ENCODE measurements at places on chromosomes 6 and 20.

- DNase-seq: no peak
These were observed 56.3 kb upstream of the OLIG3 start for GRCh38 chr6:137550535-137550934.

DNA sequence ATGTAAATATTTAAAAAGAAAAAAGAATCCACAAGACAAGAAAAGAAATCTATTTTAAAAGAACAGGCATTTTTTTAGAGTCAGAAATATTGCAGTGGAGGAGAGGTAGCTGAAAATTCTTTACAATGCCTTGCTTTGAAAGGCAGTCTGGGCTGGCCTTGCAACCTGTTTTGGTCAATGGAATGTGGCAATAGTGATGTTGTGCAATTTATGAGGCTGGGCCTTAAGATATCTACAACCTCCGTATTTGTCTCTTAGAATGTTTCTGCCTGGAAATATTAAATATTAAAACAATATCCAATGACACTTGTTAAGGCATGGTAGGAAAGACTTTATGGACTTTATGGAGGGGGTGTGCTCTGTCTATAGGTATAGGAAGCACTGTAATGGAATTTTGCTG is 14.8 kb upstream of the SCGN start:
- no peak for DNase-seq

DNA sequence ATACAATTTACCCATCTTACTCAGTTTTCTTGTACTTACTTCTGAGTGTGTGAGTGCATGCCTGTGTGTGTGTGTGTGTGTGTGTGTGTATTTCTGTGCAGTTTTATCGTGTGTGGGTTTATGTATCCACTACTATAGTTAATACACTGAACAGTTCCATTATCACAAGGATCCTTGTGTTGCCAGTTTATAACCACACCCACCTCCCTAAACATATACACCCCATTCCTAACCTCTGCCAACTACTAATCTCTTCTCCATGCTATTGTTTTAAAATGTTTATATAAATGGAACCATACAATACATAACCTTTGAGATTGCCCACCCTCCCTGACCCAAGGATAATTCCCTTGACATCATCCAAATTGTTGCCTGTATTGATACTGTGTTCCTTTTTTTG is 18.7 kb downstream of the POFUT1 start:
- no peak for DNase-seq

GRCh38 chr20:25015986-25016385 is 23.4 kb upstream of the APMAP start:
- no peak for DNase-seq

GRCh38 chr6:104908031-104908887 is 48.5 kb upstream of the HACE1 start:
- DNase-seq: no peak

- no peak for DNase-seq
These were observed 747.8 kb downstream of the PTPRT start for GRCh38 chr20:42441864-42442331.

- no peak for DNase-seq
These were observed 49.4 kb upstream of the NOX3 start for GRCh38 chr6:155504848-155505607.

DNA sequence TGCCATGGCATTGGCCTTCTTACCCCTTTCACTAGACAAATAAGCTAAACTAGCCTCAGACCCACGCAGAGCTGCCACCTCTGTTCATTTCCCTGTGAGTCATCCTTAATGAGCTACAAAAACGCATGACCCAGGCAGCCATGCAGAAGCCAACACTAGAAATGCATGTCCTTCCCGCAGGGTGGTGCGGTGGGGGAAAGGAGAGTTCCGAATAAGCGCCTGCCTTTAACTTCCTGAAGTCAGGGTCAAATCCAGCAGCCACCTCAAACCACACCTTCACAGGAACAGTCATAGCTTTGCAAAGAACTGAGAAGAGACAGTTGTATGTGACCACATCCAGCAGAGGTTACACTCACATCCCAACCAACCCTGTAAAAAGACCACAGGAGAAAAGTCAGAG is 40.4 kb downstream of the IRF4 start:
- no peak for DNase-seq

DNA sequence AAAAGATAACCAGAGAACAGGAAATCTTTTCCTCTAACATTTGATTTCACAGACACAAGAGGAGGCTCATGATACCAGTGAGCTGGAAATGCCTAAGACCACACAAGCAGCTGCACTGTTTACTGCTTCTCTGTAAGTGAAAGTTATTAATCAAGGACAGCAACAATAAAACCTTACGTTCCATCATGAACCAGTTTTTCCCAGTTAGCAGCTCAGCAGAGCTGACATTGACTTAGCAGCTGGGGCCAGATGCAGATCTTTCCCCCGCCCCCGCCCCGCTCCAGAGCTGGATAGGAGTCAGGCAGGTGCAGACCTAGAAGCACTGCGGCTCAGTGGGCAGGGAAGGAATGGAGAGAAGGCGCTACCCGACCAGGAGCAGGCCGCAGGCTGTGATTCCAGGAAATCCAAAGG is 275.2 kb downstream of the GMDS start:
- no peak for DNase-seq

DNA sequence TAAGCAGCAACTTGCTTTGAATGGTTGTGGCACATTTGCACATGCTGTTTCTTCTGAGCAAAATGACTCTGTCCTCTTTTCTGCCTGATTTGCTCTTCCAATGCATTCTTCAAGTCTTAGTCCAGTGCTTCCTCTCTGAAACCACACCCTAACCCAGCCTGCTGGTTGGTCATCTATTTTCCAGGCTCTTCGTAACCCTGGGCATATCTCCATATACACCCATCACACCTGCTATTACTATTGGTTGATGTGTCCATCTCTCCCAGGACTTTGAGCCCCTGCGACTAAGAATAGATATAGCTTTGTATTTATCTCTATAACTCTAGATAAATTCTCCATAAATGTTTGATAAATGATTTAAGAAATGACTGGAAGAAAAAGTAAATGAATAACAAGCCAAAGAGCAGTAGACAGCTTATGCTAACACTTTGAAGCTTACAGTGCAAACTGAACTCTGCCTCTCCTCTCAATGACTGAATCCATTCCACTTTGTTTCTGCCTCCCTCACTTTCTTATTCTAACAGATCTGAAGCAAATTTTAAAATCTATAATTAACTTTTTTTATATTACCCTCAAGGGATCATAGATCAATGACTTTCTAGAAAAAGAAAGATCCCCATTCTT is 59.7 kb upstream of the NT5E start:
- DNase-seq: no peak

GRCh38 chr20:7291323-7291943 is 523.9 kb downstream of the BMP2 start:
- no peak for DNase-seq

DNA sequence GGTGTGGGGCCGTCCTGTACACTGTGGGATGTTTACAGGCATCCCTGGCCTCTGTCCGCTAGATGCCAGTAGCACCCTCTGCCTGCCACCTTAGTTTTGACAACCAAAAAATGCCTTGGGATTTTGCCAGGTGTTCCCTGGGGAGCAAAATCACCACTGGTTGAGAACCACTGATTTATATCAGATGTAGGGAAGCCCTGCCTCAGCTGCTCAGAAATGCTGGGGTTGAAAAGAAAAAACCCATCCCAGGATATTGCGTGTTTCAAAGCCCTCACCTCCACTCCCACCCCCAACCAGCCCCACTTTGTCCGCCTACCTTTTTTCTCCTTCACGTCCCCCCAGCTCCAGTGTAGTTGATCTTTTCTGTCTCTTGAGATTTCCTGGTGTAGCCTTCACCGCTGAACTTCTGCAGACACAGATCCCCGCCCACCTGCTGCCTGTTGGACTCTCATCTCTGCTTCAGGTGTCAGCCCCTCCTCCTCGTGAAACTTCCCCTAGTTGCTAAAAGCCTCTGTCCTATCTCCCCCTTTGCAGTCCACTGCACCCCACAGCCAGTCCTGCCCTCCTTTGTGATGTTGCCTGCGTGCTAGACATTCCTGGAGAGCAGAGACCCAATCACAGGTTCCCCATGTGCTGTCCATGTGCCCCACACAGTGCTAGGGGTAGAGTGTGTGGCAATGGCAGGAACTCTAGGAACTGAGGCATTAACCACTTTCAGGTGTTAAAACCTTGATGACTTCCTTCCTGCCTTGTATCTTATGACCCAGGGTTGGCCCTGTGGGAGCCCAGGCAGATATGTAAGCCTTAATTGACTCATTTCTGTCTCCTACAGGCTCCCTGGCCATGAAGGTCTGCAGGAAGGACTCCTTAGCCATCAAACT is 98.9 kb downstream of the TBC1D7 start:
- peak; percentile 36 for DNase-seq

DNA sequence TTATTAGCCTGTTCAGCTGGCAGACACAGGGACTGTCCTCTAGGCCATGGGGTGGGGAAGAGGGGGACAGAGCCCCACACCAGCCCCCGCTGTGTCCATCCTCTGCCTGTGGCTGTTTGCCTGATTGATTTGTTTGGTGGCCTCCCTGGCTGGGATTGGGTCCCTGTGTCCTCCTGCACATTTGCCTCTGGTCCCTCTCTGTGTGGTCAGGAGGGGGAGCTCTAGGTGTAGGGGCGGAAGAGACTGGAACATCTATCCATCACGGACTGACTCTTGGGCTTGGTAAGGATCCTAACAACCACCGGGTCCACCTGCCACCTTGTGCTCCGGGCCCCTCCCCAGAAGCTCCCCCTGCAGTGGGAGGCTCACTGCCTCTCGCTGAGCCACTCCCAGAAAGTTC is 38.4 kb upstream of the CCDC167 start:
- no peak for DNase-seq

DNA sequence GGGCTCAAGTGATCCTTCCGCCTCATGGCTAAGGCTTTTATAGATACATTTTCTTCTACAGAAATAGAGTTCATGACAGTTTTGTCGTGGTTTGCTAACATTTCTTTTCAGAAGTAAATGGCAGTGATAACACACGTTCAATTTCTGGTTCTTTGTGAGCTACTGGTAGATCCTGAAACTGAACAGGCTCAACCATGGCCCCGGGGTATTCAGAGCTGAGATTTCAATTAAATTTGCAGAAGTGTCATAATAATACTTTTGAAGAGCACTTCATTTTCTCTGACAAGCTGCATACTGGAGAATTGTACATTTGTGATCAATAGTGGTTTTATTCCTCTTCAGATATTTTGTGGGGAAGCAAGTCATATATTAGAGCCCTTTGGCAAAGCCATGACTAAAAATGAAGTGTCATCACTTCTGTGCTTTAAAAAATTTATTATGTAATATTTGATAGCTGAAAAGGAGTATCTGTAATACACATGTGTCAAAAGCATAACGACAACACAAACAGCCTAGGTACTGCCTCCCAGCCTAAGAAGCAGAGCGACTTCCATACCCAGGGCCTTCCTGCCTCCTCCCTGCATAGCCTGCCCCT is 84.3 kb upstream of the SCP2D1 start:
- no peak for DNase-seq

GRCh38 chr6:146028252-146028795 is 538 bp upstream of the GRM1 start:
- DNase-seq: peak; percentile 5

GRCh38 chr6:138571585-138572166 is 72.4 kb upstream of the NHSL1 start:
- DNase-seq: no peak

DNA sequence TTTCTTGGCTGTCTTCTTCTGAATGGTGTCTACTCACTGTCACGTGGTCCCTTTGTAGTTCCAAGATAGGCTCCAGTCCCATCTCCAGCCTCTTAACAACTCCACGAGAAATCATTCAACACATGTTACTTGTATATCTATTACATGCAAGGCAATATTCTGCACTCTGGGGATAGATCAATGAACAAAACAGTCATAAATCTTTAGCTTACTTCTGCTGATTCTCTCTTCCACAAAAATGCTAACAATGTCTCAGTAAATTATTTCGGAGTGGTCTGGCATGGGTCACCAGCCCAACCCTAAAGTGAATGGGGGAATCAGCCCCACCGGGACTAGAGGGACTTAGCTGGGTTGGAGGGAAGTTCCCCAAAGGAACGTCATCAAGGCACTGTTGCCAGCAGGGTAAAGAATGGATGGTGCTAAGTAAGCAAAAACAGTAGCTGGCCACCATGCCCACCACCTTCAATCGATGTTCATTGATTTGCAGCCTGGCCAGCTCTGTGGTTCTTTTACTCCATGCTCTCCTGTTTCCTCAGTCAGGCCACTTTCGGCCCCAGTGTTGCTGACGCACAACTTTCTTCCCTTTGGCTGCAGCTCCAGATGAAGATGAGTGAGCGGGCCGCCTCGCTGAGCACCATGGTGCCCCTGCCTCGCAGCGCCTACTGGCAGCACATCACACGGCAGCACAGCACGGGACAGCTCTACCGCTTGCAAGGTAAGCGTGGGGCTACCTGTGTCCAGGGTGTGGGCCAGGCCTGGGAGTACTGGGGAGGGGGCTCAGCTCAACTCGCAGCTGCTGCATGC is 167.7 kb downstream of the DOK5 start:
- no peak for DNase-seq

DNA sequence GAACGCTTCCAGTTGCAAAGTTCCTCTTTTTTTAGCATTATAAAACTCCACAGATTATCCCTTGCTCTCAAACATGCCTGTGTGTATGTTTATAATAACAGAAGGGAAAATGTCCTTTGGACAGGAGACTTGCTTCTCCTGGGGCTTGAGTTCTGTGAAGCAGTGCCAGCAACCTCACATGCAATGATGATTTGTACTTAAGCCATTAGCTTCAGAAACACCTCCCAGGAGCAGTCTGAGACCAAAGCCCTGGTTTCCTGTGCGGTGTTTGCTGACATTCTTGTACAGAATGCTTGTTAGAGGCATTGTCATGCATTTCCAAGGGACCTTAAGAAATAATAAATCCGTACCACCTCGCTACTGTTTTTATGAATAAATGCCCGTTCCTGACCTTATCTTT is 752.8 kb downstream of the CBLN4 start:
- DNase-seq: no peak

DNA sequence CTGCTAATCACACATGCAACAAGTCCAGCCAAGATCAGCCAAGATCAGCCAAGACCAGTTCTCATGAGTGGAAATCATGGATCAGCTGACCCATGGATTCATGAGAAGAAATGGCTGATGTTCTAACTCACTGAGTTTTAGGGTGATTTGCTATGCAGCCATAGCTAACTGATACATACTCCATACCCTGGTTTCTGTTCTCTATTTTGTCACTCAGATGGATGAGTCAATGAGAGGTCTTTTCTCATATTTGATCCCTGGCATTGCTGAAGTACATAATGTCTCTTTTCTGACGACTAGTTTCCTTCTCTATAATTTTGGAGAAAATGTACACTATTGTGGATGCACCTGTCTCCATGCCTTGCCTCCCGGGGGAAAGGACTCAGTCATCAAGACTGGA is 118.4 kb upstream of the LY86 start:
- no peak for DNase-seq

DNA sequence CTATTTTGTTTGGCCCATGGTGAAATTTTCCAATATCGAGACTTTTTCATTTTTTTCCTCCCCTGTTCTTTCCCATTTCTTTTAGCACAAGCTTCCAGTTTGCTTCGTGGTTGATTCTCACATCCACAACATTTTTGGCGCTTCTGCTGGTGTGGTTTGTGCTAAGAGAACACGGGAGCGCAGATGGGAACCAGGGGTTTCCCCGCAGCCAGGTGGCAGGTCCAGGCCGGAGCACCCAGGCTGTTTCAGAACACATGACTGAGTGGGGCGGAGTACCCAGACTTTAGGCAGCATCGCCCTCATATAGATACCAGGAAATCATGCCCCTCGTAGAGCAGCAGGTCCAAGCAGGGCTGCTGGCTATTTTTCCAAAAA is 58.0 kb downstream of the SYTL3 start:
- peak; percentile 38 for DNase-seq
